Hematopoietic multipotent progenitor cell treated with erythropoietin and hydrocortisone succinate and interleukin-3 and kit ligand, for 4 days (in vitro differentiated cells): ENCODE measurements at places on chromosomes 3 and 15.

DNA sequence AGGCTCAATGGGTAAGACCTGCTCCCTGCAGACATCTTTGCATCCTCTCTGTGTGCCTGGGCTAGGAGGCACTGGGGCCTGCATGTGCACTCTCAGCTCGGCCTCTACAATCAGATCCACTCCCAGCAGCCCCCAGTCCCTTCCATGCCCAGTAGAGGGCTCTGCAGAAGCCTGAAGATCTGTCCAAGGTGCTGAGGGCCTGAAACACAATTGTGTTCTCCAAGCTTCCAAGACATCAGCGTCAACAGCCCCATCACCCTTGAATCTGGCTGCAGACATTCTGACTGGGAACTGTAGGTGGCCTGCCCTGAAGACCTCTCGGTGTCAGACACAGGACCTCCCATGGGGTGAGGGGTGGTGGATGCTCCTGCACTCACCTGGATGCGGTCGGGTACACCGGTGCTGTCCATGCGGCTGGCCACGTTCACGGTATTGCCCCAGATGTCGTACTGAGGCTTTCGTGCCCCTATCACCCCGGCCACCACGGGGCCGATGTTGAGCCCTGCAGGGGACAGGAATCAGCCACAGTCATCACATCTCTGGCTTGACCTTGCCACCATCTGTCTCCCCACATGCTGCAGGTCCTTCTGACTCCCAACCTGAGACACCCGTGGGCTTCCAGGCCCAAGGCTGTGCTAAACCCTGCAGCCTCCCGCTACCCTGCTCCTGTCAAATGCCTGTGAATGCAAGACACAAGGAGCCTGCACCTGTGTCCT, 84.7 kb downstream of the SEC22A start:
- peak; percentile 88 for DNase-seq

- DNase-seq, result no peak
These were observed 62.9 kb upstream of the NR2E3 start for GRCh38 chr15:71747128-71748083.

GRCh38 chr3:30826531-30826942, 67.9 kb downstream of the GADL1 start:
- no peak for DNase-seq

DNA sequence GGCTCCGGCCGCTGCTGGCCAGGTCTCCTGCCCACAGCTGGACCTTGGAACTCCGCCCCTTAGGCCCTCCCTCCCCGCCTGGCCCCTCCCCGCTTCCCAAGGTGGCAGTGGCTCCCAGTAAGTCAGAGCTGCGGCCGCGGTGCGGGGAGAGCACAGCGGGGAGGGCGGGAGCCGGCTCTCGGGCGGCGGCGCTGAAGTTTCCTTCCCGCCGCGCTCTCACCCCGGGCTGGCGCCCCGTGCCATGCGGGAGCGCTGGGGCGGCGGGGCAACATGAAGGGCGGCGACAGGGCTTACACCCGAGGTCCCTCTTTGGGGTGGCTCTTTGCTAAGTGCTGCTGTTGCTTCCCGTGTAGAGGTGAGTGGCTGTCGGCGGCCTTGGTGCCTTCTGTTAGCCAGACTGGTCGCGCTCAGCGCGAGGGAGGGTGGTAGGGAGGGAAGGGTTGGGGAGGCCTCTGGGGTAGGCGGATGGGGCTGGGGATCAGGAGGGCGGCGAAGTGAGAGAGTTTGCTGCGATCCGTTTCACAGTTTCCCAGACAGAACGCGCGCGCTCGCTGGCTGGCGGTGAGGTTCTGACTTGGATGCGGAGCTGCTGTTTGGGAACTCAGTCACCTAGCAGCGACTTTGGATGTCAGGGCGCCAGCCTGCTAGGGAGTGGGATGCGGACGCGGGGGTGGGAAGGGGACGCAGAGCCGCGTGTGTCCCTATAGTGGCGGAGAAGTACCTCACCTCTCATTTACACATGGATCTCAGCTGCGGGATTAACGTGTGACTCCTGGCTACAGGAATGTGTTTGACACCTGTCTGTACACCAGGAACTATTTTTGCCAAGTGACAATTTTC, 145.5 kb upstream of the UMPS start:
- DNase-seq, result peak; percentile 41

GRCh38 chr3:170323331-170323730, 34.2 kb upstream of the SKIL start:
- DNase-seq, result no peak

DNA sequence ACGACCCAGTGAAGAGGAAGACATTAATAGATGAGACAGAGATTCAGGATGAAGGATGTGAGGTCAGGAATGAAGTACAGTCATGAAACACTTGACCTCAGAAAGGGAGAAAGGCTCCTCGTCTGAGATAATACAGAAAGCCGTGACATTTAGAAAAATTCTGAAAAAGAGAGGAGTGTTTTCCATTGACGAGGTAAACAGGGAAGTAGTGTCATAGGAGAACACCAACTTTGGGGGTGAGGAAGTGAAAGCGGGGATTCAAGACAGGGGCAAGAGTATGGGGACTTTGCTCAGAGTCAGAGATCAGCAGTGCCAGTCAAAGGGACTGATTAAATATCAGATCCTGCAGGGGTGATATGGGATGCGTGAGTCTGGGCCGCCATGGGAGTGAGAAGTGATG, 160.9 kb downstream of the PLCL2 start:
- DNase-seq, result no peak

- DNase-seq, result peak; percentile 17
These were observed 32.4 kb downstream of the PEAK1 start for GRCh38 chr15:77387365-77388105.

- DNase-seq, result no peak
These were observed 153.0 kb downstream of the ANXA2 start for GRCh38 chr15:60244813-60245212.

DNA sequence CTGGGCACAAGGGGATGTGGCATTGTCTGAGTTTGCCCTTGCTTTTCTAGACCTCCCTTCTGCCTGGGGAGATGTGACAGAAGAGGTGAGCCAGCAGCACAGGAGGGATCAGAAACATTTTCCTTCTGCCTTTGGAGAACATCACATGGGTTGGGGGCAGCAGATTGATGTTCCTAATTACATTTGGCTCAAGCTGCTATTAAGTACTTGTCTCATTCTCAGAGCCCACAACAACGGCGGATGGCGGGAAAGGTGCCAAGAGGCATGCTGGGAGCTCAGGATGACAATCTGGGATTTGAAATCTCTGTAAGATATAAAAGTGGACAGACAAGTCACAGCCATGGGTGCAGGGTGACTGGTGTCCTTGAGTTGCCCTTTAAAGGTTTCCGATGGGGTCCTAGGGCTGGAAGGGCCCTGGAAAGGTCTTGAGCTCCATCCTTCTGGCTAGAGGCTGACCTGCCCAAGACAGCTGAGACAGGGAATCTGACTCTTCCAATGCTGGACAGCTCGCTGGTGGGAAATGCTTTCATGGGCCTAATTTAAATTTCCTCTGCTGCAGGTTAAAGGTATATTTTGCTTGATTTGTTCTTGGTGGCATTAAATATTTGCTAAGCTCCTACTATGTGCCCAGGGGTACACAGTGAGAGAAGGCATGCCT, 2.4 kb upstream of the CORO2B start:
- DNase-seq, result peak; percentile 18

GRCh38 chr15:70892912-70893560, 410 bp downstream of the LRRC49 start:
- DNase-seq, result peak; percentile 65
